ENCODE measurements at places on chromosomes 11 and 22.

DNA sequence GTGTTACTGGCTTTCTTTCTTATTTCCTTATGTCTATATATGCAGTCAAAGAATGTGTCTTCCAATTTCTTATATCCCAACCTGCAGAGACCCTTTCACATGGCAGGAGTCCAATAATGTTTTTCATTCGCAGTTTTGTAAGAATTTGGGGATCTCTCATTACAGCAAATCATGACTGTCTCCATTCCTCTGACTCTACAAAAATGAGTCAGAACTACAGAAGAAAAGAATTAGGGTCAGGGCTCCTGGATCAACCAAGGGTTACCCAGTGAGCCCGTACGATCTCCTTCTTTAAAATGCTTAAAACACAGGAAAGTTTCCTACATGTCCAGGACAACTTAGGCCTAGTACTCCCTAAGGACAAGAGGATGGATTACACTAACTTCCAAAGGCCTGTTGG is 42.2 kb downstream of the RPUSD4 start:
- DNase-seq: no peak

DNA sequence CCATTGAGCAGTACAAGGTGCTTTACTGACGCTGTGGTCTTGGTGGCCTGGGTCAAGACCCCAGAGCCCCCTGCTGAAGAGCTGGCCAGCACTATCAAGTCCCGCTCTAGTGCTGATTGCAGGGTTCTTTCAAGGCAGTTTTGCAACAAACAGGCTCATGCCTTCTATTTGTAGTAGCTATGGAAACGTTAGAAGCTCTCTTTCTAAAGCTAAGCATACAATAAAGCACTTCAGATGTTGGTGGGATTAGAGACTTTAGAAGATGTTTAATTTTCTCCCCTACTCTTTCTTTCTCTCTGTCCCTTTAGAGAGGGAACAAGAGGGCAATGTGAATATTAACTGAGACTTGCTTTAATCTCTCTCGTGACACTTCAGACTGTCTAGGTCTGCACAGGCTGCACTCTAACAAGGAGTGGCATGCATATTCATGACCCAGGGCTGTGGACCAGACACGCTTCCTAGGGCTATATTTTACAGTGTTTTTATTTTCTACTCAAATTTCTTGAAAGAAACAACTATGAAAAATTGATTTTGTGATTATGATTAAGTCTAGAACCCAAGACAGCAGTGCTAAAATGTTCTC is 138.6 kb downstream of the WNT7B start:
- no peak for DNase-seq

GRCh38 chr11:64875369-64876228 is 2.8 kb downstream of the EHD1 start:
- DNase-seq: no peak

GRCh38 chr22:50179937-50180726 is 5.6 kb upstream of the TRABD start:
- DNase-seq: no peak

DNA sequence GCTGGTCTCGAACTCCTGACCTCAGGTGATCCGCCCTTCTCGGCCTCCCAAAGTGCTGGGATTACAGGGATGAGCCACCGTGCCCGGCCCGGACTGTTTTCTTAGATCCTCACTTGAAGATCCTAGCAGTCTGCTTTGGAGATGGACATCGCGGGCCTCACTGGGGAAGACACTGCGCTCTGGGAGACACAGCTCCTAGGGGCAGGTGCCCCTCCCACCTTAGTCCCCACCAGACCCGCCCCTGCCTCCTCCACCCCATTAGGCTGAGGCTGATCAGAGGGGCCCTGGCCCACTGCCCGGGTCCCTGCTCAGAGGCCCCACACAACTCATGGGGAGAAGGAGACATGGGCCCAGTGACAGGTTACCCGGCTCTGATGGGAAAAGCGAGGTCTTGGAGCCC is 11.3 kb upstream of the LTO1 start:
- no peak for DNase-seq

DNA sequence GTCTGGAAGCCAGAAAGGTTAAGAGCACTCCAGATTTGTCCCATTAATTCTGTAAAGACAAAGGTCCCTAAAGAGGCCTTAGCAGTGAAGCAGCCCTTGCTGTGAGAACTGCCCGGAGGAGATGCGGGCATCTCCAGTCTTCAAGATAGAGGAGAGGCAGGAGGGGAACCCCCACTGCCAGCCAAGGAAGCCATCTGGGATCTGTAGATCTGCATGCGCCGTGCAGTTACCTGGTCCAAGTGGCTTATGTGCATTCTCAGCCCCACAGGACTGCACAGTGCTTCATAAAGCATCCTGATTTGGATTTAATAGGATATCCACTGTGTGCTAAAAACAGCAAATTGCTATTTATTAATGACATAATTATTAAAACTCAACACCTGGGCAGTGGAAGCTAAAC is 834.6 kb downstream of the NTM start:
- DNase-seq: no peak
